ENCODE measurements at places on chromosomes 1 and 21. TPM values are rescaled to one million over a fixed set of nuclear protein-coding genes. Genes with fewer than 3 reads are reported as not detected.
A peak's percentile ranks its signal among the peaks of the same experiment; 100 is the strongest.

GRCh38 chr1:235784950-235785349 is 81.8 kb downstream of the LYST start:
- DNase-seq, result no peak

The C1QA gene
- total RNA-seq, result 476 TPM

The RIIAD1 gene
- total RNA-seq, result 4.0 TPM

GRCh38 chr1:162846256-162847212 is 14.4 kb downstream of the CCDC190 start:
- DNase-seq, result no peak

DNA sequence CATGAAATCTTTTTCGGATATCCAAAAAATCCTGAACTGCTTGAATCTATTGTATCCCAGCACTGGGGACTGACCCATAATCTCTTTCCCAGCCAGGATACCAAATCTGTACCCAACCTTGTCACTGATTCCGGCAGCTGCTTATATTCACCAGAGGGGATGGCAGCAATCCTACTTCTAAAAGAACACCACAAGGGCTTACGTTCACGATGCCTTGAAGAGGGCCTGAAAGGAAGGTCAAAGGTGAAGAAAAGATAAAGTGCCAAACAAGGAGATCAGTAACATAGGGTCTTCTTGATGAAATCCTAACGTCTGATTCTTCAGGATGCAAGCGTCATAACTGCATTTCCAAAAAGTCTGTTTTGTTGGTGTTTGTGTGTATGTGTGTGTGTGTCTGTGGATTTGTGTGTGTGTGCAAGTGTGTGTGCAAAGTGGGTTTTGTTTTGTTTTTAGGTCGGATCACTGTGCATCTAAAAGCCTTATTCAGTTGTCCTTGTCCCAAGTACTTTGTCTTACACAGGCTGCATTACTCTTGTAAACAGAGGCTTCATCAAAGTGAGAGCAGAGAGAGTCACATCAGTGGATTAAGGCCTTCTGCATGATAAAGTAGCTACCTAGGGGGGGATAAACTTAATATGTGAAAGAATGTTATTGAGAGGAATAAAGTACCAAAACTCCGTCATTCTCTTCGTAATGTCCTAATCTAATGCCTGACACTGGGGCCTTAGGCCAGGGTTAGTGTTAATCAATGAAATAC is 179.3 kb downstream of the BARHL2 start:
- DNase-seq, result no peak

The PADI2 gene
- total RNA-seq, result 2.2 TPM

The CYP4X1 gene
- total RNA-seq, result 8.8 TPM

DNA sequence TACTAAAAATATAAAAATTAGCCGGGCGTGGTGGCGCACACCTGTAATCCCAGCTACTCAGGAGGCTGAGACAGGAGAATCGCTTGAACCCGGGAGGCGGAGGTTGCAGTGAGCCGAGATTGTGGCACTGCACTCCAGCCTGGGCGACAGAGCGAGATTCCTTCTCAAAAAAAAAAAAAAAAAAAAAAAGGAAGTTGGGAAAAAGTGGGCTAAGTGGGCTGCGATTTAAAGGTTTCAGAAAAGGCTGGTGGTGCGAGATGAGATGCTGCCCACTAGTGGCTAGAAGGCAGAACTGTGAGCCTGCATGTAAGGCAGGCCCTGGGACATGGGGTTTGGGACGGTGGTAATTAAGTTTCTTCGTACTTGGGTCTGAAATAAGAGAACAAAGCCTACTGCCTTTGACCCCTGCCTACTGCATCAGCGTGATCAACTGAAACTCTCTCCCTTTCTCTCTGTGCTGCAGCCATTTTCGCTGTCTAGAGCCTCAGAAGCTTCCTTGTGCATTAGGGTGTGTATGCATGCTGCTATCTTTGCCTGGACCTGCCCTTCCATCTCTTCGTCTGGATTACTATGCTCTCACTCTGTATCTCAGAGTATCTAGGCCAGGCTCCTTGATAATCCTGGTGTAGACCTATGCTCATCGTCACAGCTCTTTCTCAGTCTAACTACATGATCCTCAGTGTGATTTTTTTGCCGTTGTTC is 12.4 kb downstream of the FMOD start:
- peak; percentile 59 for DNase-seq

DNA sequence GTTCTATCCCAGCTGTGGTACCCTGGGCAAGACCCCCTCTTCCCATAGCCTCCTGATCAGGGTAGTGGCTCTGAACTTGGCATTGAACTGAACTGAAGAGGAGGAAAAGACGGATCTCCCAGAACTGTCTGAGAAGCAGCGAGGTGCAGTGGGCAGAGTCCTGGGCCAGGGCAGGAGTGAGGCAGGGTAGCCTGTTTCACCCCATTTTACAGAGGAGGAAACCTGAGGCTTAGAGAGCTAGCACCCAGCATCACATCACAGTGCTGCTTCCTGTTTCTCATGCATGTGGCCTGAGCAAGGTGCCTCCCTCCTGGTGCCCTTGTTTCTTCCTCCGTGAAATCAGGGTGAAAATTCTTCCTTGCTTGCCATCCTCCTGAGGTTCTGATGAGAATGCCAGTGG is 17.1 kb downstream of the ZNF362 start:
- no peak for DNase-seq

DNA sequence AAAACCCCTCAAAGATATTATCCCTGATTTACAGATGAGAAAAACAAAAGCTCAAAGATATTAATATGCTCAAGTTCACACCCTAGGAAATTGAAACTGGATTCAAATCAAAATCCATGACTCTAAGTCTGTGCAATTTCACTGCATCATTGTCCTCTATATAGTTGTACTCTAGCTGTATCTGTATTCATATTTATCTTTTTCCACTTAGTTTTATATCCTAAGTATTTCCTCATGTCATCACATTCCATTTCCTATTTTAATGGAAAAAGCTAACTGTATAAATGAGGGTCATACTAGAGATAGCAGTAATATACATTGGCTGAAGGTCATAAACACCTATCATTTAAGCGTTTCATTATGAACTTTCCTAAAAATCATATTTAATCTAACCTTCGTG is 42.2 kb upstream of the RALGPS2 start:
- no peak for DNase-seq

- DNase-seq, result no peak
Measured at GRCh38 chr1:14630986-14631385, 32.5 kb downstream of the KAZN start.

- peak; percentile 65 for DNase-seq
Measured at GRCh38 chr1:10867138-10867721, 70.8 kb upstream of the CASZ1 start.

DNA sequence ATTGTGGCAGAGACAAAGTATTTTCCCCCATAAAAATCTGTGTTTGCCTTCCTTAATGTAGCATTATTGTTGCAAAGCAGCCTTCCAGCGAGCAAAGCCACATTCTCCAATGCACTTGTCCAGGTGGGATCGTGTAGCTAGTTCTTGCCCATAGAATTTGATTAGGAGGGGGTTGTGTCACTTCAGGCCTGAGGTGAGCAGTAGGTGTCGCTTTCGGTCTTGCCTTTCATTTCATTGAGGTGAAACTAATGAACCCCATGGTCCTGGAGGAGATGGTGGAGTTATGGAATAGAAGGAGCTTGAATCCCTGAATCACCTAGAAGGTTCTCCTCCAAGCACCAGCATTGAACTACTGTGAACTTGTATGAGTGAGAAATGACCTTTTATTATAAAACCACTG is 318.9 kb upstream of the PBX1 start:
- no peak for DNase-seq

The SFN gene
- 192 TPM for total RNA-seq

DNA sequence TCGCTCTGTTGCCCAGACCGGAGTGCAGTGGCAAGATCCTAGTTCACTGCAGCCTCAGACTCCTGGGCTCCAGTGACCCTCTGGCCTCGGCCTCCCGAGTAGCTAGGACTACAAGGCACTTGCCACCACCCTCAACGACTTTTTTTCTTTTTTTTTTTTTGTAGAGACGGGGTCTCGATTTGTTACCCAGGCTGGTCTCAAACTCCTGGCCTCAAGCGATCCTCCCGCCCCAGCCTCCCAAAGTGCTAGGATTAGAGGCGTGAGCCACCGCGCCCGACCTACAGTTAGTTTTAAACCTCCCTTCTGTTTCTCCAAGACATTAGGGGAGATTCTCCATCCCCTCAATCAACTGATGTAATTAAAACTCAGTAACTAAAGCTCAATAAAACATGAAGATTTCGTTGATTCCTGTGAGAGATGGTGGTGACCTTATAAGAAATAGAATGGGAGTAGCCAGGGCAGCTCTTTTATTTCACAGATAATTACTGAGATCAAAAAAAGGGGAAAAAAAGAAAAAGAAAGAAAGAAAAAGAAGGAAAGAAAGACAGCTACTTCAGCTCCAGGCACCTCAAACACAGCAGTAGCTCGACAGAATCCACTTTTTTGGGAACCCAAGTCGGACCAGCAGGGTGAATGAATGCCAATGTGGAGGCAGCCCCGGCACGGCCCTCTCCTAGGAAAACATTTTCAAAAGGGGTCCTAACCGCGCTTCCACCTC is 598 bp downstream of the GON4L start:
- no peak for DNase-seq

DNA sequence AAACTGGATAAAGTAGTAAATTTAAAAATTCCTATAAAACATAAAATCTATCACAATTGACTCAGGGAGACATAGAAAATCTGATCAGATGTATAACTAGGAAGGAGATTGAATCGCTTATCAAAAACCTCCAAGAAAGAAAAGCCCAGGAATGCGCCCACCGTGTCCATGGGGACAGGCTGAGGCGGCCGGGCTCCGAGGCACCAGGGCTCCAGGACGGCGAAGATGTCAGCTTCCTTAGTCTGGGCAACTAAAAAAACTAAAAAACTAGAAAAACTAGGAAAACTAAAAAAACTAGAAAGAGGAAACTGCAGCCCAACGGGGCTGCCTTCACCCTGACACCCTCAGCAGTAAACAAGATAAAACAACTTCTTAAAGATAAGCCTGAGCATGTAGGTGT is 229.0 kb upstream of the RAB4A start:
- no peak for DNase-seq

GRCh38 chr1:12091191-12091590 is 28.1 kb downstream of the TNFRSF8 start:
- DNase-seq, result no peak

DNA sequence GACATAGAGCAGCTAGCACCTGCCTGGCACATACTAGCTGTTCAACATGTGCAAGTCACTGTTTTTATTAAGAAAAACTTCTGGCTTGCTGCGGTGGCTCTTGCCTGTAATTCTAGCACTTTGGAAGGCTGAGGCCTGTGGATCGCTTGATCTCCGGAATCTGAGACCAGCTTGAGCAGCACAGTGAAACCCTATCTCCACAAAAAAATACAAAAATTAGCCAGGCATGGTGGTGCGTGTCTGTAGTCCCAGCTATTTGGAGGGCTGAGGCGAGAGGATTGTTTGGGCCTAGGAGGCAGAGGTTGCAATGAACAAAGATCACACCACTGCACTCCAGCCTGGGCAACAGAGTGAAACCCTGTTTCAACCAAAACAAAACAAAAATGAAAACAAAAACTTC is 27.7 kb upstream of the C8B start:
- no peak for DNase-seq

- DNase-seq, result no peak
Measured at GRCh38 chr1:46581681-46582455, 22.2 kb downstream of the MKNK1 start.

DNA sequence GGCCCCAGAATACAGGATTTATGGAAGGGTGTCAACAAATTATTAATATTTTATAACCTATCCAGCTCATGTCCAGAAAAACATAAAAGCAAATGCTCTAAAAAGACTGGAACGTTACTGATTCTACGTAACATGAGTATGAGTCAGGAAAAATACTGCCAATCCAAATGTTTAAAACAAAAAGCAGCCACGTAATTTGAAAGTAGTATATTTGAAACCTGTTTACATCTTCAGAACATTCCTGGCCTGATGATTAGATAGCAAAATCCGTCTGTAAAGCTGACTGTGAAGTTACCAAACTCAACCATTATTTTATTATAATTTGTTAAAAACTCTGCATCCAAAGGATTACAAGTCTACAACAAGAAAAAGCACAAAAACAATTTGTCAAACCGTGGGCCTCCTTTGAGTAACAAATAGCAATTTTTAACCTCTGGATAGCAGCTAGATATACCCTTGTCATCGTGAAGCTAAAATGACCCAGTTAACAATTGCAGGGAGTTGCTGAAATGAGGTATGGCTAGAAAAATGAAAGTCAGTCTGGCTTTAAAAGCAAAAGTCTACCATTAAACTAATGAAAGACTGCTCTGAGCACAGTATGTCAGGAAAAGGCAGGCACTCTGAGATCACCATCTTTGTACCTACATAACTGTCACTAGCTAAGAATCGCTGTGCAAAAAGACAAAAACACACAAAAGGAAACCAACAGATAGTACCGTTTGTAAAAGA is 1.2 kb downstream of the UBR4 start:
- no peak for DNase-seq

DNA sequence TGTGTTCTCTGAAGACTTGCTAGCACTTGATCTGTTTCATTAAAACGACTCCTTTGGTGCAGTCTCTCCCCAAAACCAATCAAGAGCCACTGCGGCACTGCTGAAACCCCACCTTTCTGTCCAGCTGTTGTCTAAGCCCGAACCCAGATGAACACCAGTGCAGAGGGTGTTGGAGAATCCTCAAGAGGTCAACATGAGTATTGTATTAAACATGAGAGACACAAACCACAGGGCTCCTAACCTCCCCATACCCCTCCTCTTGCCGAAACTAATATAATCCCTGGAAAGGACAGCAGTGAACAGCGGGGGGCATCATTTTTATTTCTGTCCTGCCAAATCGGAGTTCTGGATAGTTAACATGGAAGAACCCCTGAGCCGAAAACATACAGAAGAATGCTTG is 333.9 kb downstream of the CAMTA1 start:
- DNase-seq, result no peak

GRCh38 chr1:63320022-63320721 is 2.2 kb upstream of the FOXD3 start:
- DNase-seq, result no peak

The DNM3 gene
- total RNA-seq, result 7.7 TPM

- DNase-seq, result no peak
Measured at GRCh38 chr1:226406401-226406881, 1.5 kb downstream of the PARP1 start.

DNA sequence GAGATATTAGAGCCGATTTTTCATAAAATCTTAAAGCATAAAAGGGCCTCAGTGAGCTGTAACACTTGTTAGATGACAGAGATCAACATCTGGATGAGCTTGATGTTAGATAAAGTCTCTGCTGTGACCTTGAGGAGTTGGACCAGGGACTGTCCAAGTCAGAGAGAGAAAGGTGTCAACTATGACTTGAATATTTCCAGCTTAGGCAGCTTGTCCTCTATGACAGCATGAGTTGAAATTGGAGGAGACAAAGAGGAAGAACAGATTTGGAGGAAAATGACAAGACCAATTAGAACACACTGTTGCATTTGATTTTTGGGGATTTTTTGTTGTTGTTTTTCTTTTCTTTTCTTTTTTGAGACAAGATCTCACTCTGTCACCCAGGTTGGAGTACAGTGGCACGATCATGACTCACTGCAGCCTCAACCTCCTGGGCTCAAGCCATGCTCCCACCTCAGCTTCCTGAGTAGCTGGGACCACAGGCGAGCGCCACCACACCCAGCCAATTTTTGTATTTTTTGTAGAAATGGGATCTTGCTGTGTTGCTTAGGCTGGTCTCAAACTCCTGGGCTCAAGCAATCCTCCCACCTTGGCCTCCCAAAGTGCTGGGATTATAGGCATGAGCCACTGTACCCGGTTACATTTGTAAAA is 35.3 kb upstream of the CLIC4 start:
- DNase-seq, result no peak

- no peak for DNase-seq
Measured at GRCh38 chr1:66644331-66644730, 107.9 kb upstream of the DYNLT5 start.

GRCh38 chr1:22547186-22547817 is 16.0 kb upstream of the EPHA8 start:
- DNase-seq, result no peak
